NCI-H446 treated with DMSO at 0.1 percent for 48 hours (cell line): ENCODE measurements at places on chromosomes 2 and 18.

- no peak for DNase-seq
Measured at GRCh38 chr2:64841461-64841860, 147.7 kb upstream of the SLC1A4 start.

- peak; percentile 11 for DNase-seq
Measured at GRCh38 chr18:44895176-44895798, 214.6 kb downstream of the SETBP1 start.

DNA sequence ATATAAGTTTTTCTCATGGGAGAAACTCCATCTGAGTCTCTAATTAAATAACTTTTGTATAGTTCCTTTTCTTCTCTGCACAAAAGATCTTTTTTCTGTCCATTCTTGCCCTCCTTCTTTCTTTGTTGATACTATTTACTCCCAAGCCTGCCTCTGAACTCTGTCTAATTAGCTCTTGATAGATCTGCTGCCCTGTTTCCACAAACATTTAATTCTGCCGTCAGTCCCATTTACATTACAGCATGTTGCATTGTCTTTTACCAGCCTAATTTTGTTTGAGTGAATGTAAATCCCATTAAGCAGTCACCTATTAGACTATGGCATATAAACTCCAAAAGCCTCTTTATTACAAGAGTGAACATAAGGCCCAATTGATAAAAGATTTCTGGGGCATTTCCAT is 254.4 kb downstream of the ERBB4 start:
- no peak for DNase-seq

GRCh38 chr2:185137700-185138099 is 539.4 kb downstream of the ZNF804A start:
- DNase-seq: no peak

GRCh38 chr2:60745761-60746160 is 10.3 kb upstream of the PAPOLG start:
- no peak for DNase-seq

GRCh38 chr2:75676464-75676863 is 29.9 kb downstream of the MRPL19 start:
- no peak for DNase-seq

DNA sequence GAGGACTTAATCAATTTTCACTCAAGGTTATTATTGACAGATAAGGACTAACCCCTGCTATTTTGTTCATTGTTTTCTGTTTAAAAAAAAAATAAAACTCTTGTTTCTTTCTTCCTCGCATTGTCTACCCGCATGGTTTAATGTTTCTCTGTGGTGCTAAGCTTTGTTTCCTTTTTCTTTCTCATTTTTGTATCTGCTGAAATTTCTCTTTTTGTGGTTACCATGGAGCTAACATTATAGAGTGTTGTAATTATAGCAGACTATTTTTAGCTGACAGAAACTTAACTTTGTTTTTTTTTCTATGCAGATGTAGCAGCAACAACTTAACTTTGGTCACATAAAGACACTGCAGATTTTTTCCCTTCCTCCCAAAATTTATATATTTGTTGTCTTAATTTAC is 43.1 kb upstream of the CHN1 start:
- no peak for DNase-seq

- DNase-seq: no peak
Measured at GRCh38 chr18:67621049-67621713, 104.7 kb upstream of the DSEL start.

GRCh38 chr2:149556452-149556851 is 31.1 kb downstream of the MMADHC start:
- DNase-seq: no peak

DNA sequence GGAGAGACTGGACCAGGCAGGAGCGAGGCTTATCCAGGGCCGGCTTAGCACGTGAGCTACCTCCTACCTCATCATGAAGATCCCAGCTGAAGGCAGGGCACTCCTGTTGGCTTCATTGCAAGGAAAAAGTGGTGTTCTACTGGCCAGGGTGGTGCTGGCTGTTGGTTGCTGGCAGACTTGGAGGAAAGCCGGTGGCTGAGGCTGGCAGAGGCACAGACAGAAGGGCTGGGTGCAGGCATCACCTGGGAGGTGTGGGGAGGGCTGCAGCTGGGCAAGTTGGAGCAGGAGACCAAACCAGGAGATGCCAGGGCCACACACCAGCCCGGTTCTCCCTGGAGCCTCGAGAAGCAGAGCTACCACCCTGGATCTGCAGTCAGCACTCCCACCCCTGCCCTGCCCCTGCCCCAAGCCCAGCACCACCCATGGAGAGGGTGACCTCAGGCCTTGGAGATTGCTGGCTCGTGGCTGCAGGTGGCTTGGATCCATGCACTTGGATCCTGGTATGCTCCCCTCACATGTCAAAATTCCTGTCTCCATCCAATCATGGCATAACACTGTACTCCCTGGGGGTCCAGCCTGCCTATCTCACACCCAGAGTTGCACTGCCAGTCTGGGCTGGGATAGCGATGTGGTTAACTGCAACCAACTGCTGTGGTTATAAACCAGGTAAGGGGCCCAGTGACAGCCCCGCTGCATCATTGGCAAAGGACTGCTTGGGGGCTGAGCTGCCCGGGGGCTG is 49.7 kb downstream of the GLI2 start:
- DNase-seq: no peak

- DNase-seq: no peak
Measured at GRCh38 chr2:71008342-71008741, 13.7 kb upstream of the TEX261 start.

DNA sequence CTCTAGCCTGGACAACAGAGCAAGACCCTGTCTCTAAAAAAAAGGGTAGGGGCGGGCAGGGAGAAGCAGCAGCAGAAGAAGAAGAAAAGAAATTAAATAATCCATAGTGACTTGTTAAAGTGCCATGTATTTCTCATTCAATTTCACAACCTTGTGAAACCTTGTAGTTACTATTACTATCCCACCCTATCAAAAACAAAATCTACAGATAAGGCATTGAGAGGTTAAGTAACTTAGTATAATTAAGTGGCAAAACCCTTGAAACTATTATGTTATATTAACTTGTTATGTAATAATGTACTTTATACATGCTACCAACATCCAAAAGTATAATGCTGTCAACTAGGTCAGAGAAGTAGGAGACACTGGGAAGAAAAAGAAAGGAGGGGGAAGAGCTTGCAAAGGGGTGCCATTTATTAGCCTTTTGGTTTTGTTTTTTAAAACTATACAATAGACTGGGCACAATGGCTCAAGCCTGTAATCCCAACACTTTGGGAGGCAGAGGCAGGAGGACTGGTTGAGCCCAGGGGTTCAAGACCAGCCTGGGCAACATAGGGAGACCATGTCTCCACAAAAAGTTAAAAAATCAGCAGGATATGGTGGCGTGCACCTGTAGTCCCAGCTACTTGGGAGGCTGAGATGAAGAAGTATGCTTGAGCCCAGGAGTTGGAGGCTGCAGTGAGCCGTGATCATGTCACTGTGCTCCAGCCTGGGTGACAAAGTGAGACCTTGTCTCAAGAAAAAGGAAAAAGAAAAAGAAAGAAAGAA is 11.3 kb downstream of the TLK1 start:
- no peak for DNase-seq

DNA sequence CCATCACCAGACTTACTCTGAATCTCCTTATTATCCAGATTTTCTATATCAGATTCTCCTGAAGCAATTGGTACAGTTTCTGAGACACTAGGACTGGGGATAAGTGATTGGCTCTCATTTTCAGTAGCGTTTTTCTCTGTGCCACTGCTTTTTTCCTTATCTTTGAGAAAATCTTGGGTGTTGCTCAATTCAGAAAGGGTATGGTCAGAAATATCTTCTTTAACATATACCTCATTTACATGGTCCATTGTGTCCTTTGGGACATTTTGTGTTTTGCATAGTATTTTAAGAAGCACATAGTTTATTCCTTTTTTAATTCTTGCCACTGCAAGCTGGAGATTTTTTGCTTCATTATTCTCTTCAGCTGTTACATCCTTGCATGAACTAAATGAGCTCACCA is 56.6 kb upstream of the SCN9A start:
- DNase-seq: no peak

DNA sequence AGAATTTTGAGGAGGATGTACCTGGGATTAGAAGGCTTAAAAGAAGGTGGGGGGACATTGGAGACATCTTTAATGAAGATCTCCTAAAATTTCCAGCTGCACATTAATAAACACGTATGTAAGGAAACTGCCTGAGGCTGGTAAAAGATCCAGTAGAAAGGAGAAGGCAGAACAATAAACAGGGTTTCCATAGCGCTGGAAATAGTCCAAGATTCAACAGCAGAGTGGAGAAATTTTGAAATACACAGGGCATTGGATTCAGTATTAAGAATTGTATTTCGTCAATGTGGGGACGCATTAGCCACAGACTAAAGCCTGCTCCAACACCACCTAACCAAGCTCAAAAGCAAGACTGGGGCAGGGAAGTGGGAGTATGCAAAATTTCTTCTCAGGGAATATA is 606.9 kb upstream of the NRXN1 start:
- DNase-seq: no peak

- peak; percentile 39 for DNase-seq
Measured at GRCh38 chr2:72892506-72893173, 5.4 kb downstream of the SPR start.

GRCh38 chr2:33530690-33531548 is 54.5 kb downstream of the RASGRP3 start:
- DNase-seq: no peak

GRCh38 chr2:171521361-171522051 is 768 bp upstream of the CYBRD1 start:
- DNase-seq: no peak

- DNase-seq: peak; percentile 61
Measured at GRCh38 chr2:234770031-234770506, 181.7 kb upstream of the SH3BP4 start.

GRCh38 chr2:161152302-161152701 is 7.9 kb upstream of the TANK start:
- no peak for DNase-seq

DNA sequence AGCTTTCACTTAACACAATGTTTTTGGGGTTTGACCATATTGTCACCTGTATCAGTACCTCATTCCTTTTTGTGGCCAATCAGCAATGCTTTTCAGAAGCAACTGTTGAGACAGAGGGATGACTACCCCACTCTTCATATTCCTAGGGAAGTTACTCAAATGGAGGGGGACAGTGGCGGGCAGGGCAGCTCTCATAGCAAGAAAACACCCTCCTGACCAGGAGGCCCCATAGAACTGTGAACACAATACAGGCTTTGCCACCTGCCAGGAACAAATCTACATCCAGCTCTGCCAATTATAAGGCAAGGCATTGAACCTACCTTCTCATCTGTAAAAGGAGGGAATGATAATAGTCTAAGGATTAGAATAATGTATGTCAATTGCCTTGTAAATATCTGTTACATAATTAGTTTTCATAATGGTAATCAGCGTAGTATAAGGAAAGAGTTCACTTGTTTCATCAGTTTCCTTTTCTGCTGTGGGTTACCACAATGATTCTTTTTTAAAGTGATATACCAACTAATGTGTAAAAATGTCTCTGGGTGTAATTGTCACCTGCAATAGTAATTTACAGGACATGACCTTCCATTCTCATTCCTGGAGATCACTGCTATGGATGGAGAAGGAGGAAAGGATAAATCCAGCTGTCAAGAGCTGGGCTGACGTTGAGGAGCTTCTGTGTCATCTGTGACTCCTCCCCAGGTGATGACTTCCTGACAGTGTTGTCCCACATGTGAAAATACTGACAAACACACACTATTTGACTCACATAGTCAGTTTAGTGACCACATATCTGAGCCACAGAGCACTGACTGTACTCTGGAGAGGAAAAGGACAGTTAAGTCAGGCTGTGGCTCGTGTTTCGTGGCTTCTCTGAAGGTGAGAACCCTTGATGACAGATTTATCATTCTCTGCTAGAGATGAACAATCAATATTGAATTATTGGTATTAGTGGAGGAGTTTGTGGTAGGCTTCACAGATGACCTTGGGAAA is 13.5 kb downstream of the ALPK2 start:
- DNase-seq: no peak

GRCh38 chr2:206442833-206443734 is at the start of gene ADAM23:
Gene ADAM23, plus strand, starts transcription at chr2:206443532. Its CDS starts 335 bp downstream, at chr2:206443867.
- DNase-seq: peak; percentile 29

DNA sequence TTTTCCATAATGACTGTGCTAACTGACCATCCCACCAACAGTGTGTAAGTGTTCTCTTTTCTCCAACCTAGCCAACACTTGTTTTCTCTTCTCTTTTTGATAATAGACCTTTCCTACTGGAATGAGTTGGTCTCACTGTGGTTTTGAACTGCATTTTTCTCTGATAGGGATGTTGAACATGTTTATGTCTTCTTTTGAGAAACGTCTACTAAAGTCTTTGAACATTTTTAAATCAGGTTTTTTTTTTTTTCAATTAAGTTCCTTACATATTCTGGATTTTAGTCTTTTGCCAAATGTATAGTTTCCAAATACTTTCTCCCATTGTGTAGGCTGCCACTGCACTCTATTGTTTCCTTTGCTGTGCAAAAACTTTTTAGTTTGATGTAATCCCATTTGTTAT is 405.5 kb upstream of the FIGN start:
- no peak for DNase-seq

DNA sequence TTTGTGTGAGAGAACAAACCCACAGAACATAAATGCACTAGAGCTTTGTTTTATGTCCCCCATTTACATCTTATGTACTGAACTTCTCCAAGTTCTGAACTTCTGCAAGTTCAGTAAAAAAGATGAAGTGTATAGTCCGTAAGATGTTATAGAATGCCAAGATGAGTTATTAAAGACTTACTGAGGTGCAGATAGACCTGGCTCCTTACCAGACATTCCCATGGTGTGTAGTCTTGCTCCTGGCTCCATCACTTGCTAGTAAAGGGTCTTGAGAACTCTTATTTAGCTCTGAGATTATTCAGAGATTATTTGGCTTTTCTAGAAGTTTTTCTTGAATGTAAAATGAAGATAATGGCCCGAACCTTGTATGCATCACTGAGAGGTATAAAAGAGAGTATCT is 16.8 kb downstream of the GULP1 start:
- no peak for DNase-seq

- DNase-seq: no peak
Measured at GRCh38 chr2:69299772-69300516, 87.1 kb downstream of the GFPT1 start.

DNA sequence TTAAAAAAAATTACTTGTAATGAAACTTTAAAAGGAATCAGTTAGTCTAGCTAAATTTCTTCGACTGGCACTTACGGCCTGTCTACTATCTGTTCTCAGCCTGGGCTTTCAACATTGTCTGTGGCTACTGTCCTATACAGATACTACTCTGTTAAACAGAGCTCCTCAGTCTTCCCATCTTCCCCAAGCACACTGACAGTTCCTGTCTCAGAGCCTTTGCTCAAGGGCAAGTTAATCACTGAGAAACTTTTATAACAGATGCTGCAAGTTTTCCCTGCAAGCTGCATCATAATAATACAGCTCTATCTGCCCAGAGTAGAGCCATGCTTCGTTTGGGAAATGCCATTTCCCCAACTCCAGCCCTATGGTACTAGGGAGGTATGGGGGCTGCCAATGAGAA is 11.3 kb upstream of the YPEL5 start:
- no peak for DNase-seq

DNA sequence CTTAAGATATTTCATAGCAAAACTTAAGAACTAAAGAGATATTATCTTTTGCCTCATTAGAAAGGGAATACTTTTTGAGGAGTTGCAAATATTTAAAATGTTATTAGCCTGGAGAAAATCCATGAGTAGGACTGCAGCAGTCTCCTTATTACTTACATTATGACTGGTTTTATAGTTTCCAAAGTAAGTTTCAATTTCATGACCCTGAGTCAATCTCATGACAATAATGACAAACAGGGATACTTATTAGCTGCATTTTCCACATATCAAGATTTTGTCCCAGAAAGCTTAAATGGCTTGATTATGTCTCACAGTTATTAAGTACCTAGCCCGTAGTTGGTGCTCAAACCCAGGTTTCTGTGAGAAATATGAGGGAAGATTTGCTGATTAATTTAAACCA is 150.8 kb upstream of the ZEB2 start:
- DNase-seq: no peak

GRCh38 chr2:202005272-202005887 is 28.3 kb upstream of the FZD7 start:
- no peak for DNase-seq
